Islet precursor cell (in vitro differentiated cells): ENCODE measurements at places on chromosomes 5 and 9.
A peak's percentile ranks its signal among the peaks of the same experiment; 100 is the strongest.

DNA sequence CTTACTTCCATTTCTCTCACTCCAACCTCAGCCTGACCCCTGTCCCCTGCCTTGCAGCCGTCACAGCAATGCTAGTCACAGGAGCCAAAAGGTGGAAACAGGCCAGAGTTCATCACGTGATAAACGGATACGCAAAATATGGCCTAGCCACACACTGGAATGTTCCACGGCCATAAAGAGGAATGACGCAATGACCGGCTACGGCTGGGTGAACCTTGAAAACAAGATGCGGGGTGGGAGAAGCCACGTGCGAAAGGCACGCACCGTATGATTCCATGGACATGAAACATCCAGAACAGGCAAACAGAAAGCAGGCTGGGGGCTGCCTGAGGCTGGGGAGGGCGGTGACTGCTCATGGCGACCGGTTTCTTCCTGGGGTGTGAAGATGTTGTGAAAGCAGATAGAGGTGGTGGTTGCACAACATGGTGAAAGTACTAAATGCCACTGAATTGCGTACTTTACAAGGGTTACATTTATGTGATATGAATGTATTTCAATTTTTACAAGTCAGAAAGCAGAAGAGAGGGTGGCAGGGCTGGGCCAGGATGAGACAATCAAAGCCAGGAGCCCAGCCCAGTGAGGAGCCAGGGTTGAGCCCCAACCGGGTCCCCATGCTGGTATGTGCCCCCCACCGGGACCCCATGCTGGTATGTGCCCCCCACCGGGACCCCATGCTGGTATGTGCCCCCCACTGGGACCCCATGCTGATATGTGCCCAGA is 117.8 kb upstream of the SARDH start:
- DNase-seq = peak; percentile 71

GRCh38 chr9:111158363-111158762 is 120.1 kb upstream of the LPAR1 start:
- DNase-seq = no peak

GRCh38 chr5:135426102-135427082 is 20.8 kb downstream of the DCANP1 start:
- no peak for DNase-seq

GRCh38 chr9:21903380-21903965 is 90.7 kb downstream of the CDKN2A start:
- DNase-seq = no peak

DNA sequence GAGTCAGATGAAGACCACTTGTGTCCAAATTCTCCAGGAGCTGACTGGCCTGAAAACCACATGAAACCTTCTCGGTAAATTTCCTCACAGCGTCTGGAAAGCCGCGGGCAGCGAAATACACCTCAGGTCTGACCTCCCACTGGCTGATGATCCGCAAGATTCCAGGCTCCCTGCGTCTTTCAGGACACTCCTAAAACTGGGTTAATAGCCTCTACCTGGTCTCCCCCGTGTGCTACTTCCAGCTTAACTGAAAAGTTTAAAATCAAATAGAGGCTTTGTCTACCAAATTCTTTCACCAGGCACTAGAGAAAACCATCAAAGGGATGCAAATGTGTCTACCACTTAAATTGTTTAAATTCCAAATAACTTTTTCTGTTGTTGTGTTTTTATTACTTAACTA is 312.6 kb downstream of the DRD1 start:
- DNase-seq = peak; percentile 70
